Choroid plexus epithelial cell (primary cell): ENCODE measurements at places on chromosomes 12 and 14.
A peak's percentile ranks its signal among the peaks of the same experiment; 100 is the strongest.

DNA sequence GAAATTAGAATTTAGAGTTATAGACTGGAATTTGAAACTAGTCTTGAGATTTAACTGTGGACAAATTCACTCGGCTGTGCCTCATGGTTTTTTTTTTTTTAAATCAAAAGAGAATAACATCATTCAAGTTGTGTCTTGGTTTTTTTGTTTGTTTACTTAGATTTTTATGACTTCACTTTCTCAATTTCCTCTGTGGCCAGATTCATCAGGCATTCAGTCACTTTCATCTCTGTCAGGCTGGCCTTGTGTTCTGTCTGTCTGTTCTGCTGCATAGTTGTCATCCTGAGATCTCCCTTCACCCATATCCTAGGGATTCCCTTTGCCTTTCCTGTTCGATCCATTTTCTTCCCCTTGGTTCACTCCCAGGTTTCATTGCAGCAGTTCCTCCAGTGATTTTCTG is 10.0 kb downstream of the MARK3 start:
- peak; percentile 62 for DNase-seq

- no peak for DNase-seq
These were observed 260.9 kb downstream of the DUSP6 start for GRCh38 chr12:89091293-89091841.

GRCh38 chr12:8644345-8645248 is 18.0 kb downstream of the MFAP5 start:
- no peak for DNase-seq

DNA sequence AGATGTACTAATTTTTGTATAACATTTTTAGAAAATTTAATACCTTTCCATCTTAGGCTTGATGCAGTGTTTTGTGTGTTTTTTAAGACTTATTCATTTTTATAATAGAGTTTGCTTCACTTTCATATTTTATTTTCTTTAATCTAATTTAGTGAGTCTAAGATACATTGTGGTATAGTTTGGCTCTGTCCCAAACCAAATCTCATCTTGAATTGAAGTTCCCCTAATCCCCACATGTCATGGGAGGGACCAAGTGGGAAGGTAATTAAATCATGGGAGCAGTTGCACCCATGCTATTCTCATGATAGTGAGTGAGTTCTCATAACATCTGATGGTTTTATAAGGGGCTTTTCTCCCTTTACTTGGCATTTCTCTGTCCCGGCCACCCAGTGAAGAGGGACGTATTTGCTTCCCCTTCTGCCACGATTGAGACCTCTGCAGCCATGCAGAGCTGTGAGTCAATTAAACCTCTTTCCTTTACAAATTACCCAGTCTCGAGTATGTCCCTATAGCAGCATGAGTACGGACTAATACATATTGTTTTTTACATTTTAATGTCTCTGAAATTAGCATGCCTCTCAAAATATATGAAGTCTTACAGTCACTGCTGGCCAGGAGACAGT is 34.9 kb downstream of the GABARAPL1 start:
- no peak for DNase-seq

GRCh38 chr14:23018107-23018506 is 8.2 kb upstream of the C14orf93 start:
- DNase-seq = no peak

DNA sequence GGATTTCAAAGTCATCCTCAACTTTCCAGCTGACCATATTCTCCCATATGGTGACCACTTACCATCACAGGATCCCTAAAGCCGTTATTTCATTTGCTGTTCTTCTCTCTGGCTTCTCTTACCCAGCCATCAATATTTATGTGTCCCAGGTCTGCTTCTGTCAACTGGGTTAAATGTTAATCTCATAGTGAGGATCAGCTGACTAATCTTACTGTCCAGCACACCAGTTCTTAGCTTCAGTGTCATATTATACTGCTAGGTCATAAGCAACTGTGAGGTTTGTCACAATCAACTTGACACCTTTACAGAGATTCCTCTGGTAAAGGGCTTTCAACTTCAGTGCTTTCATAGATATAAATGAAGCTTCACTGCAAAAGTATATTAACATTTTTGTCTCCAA is 294.4 kb downstream of the DIO2 start:
- no peak for DNase-seq
